Stimulated activated CD4-positive, alpha-beta T cell treated with anti-CD3 and anti-CD28 coated beads, Interleukin-2, amount 100 ng/mL, for 48 hours (primary cell): ENCODE measurements at places on chromosomes 3 and 15.

- no peak for DNase-seq
Measured at GRCh38 chr3:123451186-123451585, 2.3 kb upstream of the ADCY5 start.

DNA sequence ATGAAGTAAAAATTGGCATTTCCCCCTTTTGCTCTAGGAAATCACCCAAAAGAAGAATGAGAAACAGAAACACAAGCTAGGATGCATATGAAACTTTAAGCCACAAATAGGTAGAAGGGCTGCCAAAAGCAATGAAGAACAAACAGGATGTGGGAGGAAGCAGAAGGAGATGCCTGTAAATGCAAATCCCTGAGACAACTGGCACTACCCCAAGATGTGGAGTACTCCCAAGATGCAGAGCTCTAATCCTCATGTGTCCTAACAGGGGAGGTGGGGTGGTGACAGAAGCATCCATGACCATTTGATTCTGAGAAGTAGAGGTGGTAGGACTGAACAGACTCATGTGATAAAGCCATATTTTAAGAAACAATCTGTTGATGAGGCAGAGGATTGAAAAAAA lies 31.9 kb upstream of the ZNF280D start:
- DNase-seq = no peak

DNA sequence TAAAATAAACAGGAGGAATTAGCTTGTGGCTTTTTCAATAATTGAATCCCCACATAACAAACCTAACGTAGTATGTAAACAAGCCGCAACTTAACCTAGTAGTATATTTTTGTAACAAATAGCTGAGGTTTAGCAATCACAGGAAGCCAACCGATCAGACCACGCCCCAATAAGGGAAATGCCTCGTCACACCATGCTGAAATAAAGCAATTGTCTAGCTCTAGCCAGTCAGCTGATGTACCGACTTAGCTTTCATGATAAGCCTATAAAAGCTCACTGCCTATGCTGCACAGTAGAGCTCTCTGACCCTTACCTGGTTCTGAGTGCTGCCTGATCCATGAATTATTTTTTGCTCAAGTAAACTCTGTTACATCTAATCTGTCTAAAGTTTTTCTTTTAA lies 208.9 kb downstream of the ROBO1 start:
- no peak for DNase-seq

- no peak for DNase-seq
Measured at GRCh38 chr15:70566989-70567388, 196.4 kb downstream of the UACA start.

- DNase-seq = no peak
Measured at GRCh38 chr3:113105966-113106660, 105.2 kb upstream of the BOC start.

DNA sequence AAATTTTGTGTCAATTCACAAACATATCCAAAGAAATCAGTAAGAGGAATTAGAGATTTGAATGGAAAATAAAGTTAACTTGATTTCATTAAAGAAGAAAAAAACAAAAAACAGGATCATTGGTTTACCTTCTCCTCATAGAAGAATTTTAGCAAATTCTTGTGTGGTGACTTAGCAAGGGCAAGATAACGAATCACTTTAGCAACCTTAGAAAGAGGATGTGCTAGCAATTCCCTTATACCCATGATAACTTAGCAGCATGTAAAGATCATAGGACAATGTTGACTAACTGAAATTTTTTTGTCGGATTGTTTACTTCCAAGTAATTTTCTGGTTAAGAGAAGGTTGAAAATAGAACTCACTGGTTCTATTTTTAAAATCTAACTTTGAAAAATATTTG lies 609.3 kb downstream of the GBE1 start:
- no peak for DNase-seq
